ENCODE measurements at places on chromosomes 3 and 15.

- DNase-seq, result no peak
Measured at GRCh38 chr3:148233403-148233802, 464.3 kb upstream of the AGTR1 start.

GRCh38 chr3:45701172-45701867 lies 12.1 kb downstream of the SACM1L start:
- no peak for DNase-seq

- no peak for DNase-seq
Measured at GRCh38 chr15:49314716-49315115, 108.3 kb upstream of the FGF7 start.

DNA sequence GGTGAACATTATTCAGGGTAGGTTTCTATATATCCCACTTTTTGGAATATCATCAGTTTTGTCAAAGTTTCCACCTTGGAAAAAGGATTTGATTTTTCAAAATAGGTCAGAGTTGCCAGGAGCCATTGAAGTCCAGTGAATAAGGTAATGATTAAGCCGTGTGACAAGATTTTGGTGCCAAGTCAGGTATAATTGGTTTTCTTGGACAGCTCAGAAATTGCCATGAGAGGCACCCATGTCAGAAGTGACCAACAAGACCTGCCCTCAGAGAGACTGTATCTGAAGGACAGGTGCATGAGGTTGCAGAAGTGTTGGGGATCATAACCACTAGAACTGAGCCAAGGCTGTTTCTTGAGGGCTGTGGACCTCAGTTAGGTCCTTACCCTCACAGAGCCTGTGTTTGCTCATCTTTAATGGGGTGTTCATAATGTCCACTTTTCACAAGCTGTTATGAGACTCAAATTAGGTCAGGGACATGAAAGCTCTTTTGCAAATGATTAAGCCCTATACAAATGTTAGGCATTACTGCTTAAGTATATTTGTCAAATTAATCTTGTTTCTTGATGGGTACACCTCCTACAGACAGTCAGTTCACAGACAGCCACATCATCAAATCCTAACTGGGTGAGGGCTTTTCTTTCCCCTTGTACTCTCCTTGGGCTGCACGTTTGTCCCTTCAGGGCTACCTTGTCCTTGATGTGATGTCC lies 32.3 kb downstream of the CASR start:
- no peak for DNase-seq

DNA sequence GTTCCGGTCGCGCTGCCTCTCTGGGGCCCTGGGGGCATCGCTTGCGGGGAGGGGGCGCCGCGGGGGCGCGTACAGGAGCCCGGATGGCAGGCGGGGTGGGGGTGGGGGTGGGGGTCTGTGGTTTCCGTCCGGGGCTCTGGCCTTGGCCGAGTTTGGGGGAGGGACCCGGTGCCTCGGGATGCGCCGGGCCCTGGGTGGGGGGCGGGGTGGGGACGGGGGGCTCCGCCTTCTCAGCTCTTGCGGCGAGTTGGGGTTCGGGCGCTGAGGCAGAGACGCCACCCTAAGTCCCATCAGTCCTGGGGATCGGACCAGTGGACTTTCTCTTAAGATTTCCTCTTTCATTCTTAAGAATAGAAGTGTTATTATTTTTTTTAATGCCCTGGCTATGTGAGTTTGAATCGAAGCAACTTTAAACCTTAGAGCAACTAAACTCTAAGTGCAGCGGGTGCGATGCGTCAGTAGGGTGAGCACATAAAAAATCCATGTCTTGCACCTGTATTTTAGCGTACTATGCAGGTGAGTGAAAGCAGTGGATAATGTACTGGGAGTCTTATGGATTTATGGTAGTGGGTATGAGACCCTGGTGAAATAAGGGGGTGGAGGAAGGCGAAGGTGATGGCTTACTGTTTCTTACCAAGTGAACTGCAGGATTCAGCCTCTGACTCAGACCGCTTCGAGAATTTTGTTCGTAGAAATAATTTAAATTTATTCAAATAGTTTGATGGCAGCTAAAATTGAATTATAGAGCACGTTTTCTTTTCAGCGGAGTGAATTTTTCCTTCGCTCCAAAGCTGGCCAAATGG lies 762 bp downstream of the CTNNB1 start:
- DNase-seq, result peak; percentile 40

DNA sequence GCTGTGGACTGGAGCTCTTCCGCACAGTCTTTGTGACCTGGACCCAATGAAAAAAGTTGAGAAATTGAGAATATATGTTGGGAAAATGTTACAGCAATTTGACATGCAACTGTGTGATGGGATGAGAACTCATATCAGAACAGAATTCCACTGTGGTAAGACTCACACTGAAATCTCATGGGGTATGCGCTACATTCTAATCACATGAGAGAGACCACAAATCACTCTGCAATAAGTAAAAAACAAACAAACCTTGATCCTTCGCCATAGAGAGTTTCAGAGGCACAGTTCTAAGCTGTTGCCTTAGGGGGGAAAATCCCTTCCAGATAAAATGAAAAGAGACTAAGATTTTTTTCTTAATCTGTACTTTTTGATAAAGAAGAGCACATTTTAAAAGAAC lies 37.3 kb downstream of the LMCD1 start:
- DNase-seq, result no peak

GRCh38 chr3:132253262-132253878 lies 63.8 kb upstream of the ACP3 start:
- DNase-seq, result no peak

DNA sequence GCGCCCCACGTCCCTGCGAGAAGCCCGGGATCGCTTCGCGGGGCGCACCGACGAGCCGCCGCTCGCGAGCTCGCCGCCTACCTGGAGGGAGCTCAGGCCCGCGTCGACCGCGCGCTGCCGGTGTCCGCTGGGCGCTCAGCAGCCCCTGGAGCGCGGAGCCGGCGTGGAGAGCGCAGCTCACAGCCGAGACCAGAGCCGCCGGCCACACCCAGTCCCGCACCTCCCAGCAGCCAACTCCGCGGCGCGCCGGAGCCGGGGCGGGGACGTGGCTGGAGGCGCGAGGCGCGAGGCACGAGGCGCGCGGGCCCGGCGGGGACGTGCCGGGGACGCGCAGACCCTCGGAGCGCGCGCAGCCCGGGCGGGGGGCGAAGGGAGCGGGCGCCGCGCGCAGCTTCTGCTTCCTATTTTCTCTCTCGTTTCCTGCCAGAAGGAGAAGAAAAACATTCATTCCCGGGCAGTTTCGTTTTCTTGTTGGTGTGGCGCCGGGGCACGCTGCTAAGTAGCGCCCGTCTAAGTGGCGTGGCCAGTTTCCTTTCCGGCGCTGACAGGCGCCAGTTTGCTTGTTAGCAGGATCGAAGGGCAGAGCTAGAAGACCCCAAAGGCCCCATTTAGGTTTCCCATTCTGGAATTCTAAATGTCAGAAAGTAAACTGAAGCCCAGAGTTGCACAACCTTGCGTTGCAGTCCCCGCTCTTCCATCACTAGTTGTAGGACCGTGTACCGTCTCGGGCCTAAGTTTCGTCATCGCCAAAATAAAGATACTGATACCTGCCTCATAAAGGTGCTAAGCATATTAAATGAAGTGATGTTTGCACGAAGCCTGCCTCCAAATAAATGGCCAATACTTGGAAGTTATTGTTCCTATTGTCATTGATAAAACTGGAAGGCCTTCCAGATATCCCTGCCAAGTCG lies at the start of gene GNB4:
TSS of gene GNB4 (minus strand) at position 206 of the 911 bp plus-strand sequence. CDS start 25,270 bp downstream, outside the sequence.
- DNase-seq, result no peak

GRCh38 chr15:61537337-61537736 lies 308.2 kb upstream of the RORA start:
- no peak for DNase-seq

DNA sequence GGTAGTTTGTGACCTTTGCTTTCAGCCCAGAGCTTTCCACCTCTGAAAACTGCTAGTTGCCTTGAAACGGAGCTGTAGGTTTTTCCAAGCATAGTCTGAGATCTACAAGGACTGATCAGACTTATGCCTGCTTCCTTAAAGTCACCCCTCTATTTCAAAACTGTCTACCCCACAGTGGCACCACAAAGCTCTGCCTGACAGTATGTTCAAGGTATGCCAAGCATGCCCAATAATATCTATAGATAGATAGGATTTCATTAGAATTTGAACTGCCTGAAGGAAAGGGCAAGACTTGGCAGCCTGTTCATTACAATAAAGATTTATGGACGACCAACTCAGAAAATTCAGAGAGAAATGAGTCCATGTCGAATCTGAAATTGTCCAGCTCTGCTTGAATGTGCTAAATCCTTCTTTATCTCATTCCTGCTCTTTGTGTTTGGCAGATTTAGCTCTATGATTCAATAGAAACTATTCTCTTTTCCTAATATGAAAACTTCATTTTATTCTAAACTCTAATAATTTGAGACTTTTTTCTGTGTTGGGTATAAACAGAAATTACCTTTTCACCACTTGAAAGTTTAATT lies 227.6 kb upstream of the TBC1D5 start:
- DNase-seq, result no peak

DNA sequence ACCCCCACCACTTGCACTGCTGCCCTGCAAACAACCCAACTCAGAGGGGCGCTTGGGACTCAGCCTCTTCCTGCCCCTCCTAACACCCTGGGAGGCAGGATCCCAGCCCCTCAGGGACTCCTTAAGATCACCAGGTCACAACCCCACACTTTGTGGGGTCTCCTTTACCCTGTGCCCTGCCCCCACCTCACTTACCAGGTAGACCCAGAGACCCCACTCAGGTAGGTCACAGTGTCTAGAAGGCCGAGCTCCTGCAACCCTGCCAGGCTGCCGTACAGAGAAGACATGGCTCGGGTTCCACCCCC lies 9.1 kb downstream of the PLA2G4F start:
- DNase-seq, result no peak

- no peak for DNase-seq
Measured at GRCh38 chr3:56845505-56845904, 43.8 kb upstream of the ARHGEF3 start.

DNA sequence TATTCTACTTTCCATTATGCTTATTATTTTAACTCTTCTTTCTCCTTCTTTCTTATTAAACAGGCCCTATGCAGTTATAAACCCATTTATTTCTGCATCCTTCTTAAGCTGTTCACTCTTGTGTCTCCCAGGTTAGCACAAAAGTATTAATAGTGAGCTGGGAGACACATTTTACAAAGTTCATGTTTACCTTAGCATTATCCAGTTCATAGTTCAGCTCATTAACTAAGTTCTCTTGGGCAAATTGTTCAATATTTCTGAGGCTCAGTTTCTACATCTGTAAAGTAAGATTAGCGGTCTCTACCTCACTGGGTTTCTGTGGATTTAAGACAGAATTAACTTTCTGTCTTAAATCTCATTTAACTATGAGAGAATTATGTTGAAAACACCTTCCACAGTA lies 31.2 kb upstream of the UMPS start:
- DNase-seq, result no peak

DNA sequence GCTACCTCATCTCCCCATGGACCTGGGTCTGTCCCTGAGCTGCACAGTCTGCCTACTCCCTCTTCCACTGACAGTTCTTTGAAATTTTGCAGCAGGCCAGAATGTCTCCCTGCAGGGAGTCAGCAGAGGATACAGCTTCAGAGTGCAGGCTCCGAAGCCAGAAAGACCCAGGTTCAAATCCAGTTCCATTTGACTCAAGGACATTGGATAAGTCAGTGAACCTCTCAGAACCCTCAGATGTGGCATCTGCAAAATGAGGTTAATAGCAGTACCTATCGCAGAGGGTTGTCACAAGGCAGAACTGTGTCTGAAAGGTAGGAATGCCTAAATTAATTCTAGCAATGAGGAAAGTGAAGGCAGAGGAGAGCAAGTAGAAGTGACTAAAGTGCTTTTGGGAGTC lies 244.4 kb upstream of the TRIM42 start:
- DNase-seq, result no peak

GRCh38 chr3:172099495-172099808 lies 60.1 kb downstream of the FNDC3B start:
- no peak for DNase-seq

DNA sequence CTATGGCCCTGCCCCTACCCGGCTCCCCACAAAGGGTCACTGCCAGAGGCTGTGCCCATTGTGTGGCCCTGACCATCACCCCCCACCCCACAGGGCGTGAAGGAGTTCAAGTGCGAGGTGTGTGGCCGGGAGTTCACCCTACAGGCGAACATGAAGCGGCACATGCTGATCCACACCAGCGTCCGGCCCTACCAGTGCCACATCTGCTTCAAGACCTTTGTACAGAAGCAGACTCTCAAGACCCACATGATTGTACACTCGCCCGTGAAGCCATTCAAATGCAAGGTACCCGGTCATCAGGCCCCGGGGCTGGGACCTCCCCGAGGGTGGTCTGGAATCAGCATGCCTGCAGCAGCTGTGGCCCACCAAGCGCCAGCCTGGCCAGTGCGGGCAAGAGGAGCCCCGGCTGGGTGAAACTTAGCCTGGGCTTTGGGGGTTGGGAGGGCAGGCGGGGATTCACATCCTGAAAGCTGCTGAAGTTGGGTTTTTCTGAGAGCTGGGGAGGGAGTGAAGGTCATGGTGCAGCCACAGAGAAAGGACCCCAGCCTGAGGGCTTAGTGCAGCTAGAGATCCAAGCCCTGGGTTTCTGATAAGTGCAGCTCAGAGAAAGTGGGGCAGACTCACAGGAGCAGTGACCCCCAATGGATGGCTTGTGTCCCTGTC lies 29.2 kb downstream of the IDH2 start:
- no peak for DNase-seq

DNA sequence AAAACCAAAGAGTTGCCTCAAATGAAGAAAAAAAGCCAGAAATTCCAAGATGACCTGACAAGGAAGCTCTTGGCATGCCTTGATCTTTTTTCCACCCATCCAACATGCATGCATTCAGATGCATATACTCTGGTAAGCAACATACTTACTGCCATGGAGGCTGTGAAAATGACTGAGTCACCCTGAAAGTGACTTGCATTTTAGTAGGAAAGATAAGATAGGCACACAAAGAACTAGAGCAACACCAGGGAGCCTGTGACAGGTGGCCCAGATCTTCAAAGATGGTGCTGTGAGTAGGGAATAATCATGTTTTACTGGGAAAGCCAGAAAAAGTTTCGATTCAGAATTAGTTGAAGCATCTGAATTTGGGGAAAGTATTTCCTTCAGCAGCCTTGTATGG lies 185.1 kb upstream of the SLCO3A1 start:
- DNase-seq, result no peak

- no peak for DNase-seq
Measured at GRCh38 chr15:73286311-73286710, 82.4 kb downstream of the HCN4 start.

All from CD4-positive, alpha-beta T cell treated with Interleukin-6 at 100 ng/mL for 8 hours (primary cell).